Stimulated activated CD8-positive, alpha-beta memory T cell treated with anti-CD3 and anti-CD28 coated beads, Interleukin-4, amount 100 ng/mL, for 1 hour (primary cell): ENCODE measurements at places on chromosomes 16 and 17.

DNA sequence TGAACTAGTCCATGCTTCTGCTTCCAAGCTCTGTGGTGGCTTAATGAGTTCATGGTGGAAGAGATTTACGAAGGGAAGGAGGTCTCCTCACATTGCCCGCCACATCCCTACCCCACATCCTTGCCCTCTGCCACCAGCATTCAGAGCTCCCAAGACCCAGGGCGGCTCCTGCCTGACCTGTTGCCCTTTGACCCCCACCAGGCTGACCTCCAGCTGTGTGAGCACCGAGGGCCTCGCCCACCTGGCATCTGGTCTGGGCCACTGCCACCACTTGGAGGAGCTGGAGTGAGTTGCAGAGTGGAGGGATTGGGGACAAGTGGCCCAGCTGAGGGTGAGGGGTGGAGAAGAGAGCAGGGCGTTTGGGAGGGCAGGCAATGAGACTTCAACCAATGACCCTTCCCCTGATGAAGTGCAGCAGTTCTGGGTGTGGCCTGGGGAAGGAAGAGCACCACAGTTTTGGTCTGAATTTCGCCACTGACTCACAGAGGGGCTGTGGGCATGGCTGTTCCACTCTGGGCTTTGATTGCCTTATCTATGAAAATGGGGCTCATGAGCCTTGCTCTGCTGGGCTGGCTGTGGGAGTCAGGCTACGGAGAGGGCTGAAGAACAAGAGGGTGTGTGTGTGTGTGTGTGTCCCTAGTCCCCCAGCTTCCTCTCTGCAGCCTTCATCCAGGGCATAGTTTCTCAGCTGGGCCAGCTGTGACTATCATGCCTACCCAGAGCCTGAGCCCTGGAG is 22.6 kb upstream of the CPNE2 start:
- DNase-seq, result no peak

DNA sequence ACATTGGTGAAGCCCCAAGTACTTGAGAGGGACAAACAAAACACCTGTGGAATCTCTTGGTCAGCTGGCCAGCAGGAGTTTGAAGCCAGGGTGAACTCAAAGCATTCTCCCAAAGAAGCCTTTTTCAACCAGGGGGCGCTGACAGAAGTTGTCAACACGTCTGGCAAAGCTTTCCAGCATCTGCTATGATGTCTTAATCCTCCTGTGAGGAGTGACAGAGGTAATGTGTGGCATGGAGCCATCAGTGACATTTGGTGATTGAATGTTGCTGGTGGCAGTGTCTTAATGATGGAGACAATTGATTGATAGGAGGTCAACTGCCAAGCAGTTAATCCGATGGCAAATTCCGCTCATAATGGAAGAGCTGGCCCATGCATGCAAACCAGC is 257.6 kb upstream of the HSBP1 start:
- no peak for DNase-seq

DNA sequence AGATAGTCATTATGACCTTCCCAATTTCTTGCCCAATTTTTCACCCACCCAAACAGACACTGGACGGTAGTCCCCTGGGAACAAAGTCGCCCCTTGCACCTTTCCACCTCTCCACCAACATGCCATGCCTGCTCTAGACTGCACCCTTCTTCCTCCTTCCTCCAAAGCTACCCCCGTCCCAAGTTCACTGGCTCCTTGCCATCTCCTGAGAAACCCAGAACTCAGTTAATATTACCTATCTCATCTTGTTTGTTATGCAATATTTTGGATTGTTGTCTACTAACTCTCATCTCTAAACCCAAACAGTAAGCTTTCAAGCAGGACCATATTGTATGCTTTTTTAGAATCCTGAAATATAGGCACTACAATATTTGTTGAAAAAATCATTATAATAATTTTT is 63.3 kb downstream of the USP31 start:
- DNase-seq, result no peak

- no peak for DNase-seq
Observed at GRCh38 chr16:10561425-10561824, 19.0 kb downstream of the EMP2 start.

- DNase-seq, result no peak
Observed at GRCh38 chr16:64659866-64660265, 462.0 kb downstream of the CDH11 start.

DNA sequence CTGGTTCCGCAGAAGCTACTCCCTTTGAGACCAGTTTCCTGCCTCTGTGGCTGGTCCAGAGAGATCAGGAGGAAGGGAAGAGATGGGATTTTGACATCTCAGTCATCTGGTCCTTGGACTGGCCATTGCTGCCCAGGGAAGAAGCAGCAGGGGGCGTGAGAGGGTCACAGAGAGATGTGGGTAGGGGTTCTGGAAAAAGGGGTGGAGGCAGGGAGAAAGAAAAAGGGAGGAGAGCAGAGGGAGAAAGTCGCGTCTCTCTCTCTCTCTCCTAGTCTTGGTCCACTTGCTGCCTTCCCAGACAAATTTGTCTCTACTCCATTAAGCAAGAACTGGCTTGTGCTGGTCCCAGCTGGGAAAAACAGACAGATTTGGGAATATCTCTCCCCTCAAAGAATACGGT is 4.4 kb downstream of the SHBG start:
- DNase-seq, result no peak

- DNase-seq, result no peak
Observed at GRCh38 chr16:4350365-4350786, 745 bp downstream of the PAM16 start.

DNA sequence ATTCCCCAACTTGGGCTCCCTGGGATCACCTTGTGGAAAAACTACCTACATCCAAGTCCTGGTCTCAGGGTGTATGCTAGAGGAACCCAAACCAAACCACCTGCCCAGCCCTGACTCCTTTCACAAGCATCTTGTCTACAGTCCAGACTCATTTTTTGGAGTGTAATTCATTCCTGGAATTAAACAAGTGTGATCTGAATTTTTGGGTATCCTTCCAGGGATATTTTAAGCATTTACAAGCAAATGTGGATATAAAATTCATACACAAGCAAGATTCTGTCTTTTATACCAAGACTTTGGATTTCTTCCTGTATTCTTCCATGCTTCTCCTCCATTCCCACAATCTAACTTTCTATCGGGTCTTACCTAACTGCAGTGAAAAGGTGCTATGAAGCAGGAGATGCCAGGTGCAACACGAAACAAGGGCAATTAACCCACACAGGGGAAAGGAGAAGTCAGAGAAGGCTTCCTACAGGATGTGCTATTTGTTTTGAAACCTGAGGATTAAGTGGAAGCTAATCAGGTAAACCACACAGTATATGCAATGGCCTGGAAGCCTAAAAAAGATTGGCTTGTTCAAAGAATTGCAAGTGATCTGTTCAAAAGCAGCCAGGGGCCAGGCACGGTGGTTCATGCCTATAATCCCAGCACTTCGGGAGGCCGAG is 417.2 kb upstream of the C16orf82 start:
- DNase-seq, result no peak

DNA sequence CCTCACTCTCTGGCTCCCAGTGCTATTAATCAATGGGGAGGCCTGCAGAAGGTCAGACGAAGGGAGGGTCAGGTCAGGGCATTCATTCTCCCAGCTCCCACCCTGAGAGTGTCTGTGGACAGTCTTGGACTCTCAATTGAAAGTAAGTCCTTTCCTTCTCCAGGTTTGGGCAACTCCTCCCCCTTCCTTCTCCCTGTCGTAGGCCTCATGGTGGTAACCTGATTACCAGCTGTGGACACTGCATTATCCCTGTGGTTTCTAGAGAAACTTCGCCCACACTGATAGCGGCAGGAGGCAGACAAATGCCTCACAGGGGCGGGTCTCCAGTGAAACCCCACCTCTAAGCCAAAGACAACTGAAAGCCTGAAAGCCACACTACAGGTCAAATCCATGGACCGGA is 57.7 kb upstream of the SLC25A19 start:
- DNase-seq, result no peak

GRCh38 chr17:37701496-37701898 is 43.4 kb downstream of the HNF1B start:
- DNase-seq, result no peak

GRCh38 chr17:66960613-66961012 is 3.9 kb upstream of the CACNG4 start:
- DNase-seq, result no peak

DNA sequence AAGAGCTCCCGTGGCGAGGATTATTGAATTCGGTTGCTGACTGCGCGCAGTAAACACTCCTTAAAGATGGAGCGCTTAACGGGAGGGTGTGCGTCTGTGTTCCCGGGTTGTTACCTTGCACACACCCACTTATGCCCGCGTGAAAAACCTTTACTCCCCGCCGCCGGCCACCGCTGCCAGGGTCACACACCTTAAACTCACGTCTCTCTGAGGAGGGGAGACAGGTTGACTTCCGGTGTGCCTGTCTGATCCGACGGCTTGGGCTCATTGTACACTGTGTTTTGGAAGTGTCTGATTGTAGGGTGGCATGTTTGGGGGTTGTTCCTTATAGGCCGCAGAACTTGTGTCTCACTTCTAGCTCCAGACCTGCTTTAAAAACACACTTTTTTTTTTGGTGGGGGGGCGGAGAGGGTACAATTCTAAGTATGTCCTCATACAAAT is 66.8 kb downstream of the KPNA2 start:
- no peak for DNase-seq

DNA sequence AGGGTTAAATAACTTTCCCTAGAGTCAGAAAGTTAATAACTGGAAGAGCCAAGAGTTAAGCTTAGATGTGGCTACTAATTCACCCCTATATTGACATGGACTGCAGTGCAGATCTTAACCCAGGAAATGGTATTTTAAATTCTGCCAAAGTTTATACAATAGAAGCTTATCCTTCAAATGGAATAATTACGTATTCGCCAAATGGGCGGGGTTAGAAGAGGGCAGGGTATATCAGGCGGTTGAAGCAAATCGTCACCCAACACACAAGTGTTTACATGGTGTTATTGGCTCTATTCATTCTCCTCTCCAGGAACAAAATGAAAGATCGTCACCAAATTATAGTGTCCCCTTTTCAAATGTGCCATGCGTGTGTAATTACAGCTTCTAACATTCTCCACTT is 182.7 kb downstream of the PRKCB start:
- DNase-seq, result no peak

DNA sequence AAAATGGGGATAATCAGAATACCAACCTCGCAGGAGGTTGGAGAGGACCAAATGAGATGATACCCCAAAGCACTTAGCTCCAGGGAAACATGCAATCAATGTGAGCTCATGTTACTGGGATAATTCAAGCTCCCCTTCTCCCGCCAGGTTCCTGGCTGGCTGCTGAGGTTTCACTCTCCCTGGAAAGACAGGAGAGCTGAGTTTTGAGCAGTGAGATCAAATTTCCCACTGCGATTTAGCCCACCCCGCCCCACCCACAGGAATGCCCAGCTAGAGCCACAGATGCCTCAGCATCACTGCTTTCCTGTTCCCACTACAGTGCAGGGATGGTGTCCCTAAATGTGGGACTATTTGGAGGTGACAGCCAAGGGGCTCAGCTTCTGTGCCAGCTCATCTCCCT is 56.7 kb downstream of the ZNF423 start:
- DNase-seq, result no peak

DNA sequence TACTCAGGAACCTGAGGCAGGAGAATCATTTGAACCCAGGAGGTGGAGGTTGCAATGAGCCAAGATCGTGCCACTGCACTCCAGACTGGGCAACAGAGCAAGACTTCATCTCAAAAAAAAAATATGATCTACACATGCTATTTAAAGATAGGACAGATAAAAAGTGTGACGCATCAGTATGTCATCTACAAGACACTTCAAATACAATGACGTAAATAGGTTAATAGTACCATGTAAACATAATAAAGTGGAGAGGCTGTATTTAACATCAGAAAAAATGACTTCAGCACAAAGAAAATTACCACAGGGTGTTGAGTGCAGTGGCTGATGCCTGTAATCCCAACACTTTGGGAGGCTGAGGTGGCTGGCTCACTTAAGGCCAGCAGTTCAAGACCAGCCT is 20.2 kb downstream of the ZNF778 start:
- no peak for DNase-seq

DNA sequence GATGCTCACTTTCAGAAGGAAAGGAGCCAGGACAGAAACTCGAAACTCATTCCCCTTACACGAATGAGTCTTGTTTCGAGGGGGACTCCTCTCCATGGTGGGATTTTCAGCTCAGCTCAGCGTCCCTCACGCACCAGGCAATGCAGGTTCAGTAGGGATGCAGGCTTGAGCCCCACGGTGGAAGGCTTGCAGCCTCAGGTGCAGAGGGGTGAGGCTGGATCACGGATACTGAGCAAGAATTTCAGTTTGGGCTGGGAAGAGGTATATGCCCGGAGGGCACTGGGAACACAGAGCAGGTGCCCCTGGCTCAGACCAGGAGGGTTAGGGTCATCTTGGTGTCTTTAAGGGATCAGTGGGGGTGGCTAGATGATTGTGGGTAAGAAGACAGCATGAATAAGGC is 344.9 kb upstream of the TNRC6C start:
- no peak for DNase-seq

DNA sequence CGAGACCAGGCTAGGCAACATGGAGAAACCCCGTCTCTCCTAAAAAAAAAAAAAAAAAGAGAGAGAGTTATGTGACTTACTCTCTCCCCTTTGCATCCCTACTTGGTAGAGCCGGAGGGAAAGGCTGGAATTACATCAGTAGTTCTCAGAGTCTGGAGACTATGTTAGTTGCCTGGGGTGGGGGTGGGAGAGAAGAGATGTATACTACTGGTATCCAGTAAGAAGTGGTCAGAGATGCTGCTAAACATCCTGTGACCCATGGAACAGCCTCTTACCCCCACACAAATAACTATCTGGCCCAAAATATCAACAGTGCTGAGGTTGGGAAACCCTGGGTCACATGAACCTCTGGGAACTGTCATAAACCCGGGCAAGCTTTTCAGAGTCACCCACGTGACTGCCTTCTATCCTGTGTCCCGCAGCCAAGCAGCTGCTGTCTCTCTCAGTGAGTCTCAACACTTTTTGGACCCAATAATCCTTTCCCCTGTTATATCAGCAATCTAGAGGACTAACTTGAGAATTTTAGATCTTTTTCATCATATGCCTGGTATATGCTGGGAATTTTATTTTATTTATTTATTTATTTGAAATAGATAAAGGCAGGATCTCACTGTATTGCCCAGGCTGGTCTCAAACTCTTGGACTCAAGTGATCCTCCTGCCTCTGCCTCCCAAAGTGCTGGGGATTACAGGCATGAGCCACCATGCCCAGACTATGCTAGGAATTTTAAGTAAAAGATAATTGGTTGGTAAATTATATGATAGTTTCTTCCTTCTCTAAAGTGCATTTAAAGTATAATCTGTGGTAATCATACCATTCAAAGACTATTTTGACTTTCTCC is 8.7 kb downstream of the EIF1 start:
- no peak for DNase-seq

GRCh38 chr16:66359012-66359411 is 7.5 kb upstream of the CDH5 start:
- no peak for DNase-seq

- no peak for DNase-seq
Observed at GRCh38 chr17:82198092-82198491, 14.6 kb downstream of the CCDC57 start.

GRCh38 chr16:78538919-78539318 is 439.5 kb downstream of the WWOX start:
- no peak for DNase-seq

- no peak for DNase-seq
Observed at GRCh38 chr17:40582328-40582901, 17.1 kb upstream of the CCR7 start.

- no peak for DNase-seq
Observed at GRCh38 chr17:35568561-35568960, 7.9 kb upstream of the SLFN14 start.

GRCh38 chr17:6701719-6702118 is 11.4 kb downstream of the SLC13A5 start:
- DNase-seq, result no peak

- DNase-seq, result no peak
Observed at GRCh38 chr16:19542138-19542821, 13.2 kb upstream of the VPS35L start.
